ENCODE measurements at places on chromosomes 13 and 19.

GRCh38 chr13:30381049-30381448 lies 41.2 kb upstream of the UBE2L5 start:
- DNase-seq = no peak

DNA sequence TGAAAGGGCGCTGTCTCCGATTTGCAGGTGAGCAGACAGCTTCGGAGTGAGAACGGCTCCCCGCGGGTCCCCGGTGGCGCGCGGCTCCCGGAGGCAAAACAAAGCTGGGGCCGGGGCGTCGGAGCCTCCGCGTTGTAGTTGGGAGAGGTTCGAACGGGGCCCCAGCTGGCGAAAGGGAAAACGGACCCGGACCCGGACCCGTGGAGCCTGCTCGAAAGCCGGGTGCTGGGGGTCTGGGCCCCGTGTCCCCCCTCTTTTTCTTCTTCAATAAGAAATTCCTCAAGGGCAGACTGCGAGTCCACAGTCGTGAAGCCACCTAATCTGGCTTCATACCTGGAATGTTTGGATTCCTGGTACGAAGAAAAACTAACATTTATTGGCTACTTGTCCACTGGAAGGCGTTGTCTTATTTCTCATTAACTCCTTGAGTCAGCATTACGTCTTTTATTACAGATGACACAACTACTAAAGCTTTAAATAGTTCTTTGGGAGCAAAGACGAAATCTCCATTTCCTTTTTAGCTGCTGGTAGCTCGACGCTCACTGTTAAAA lies 632 bp upstream of the MTIF3 start:
- DNase-seq = peak; percentile 39

- no peak for DNase-seq
Measured at GRCh38 chr13:36883824-36884223, 36.2 kb downstream of the SMAD9 start.

DNA sequence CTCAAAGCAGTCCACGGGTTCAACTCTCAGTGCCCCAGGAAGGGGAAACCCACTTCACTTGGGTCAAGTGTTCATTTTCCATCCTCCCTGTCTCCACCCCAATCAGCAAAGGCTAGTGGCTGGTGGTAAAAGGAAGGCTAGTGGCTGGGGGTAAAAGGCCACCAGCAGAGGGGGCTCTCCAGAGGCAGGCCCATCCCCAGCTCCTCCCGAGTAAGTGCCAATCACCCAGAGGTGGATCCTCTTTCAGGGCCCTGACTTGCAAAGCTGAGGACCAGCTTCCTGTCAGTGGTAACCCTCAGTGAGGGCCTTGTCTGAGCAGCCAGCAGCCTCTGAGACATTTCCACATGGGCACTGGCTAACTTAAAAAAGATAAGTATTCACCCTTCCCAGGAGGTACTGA lies 22.0 kb upstream of the TPT1 start:
- DNase-seq = peak; percentile 28

DNA sequence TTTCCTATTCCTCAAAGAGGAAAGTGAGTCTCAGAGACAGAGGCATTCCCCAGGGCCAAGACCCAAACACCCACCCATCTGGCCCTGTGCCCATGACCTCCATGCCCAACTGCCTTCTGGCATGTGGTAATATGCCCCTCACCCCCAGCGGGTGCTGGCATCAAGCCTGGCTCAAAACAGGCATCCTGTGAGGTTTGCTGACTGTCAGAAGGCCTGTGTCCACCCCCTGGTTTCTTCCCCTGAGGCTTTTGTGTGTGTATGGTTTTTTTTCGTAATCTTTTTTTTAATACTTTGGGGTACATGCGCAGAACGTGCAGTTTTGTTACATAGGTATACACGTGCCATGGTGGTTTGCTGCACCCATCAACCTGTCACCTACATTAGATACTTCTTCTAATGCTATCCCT lies 7.6 kb upstream of the KANK2 start:
- no peak for DNase-seq

GRCh38 chr19:57934820-57935665 lies at the start of gene ZNF418:
TSS of gene ZNF418 (minus strand) at chr19:57935402. CDS start at chr19:57933822, 1,580 bp downstream.
- DNase-seq = peak; percentile 51

Data from activated CD4-positive, alpha-beta memory T cell treated with anti-CD3 and anti-CD28 coated beads, Interleukin-2, amount 10 ng/mL, durations not matched to agents 7 days and 5 days (primary cell).